Anterior cingulate cortex (tissue), 58 donors: ENCODE measurements at places on chromosomes 13 and 19.

- DNase-seq = no peak
Observed at GRCh38 chr13:25175431-25175830, 3.3 kb upstream of the AMER2 start.

- no peak for DNase-seq
Observed at GRCh38 chr13:66113882-66114526, 1116.1 kb downstream of the PCDH9 start.

GRCh38 chr13:110541526-110541920, 20.0 kb downstream of the RAB20 start:
- no peak for DNase-seq

GRCh38 chr13:102699504-102699903, 4.7 kb upstream of the METTL21C start:
- no peak for DNase-seq

GRCh38 chr19:37928527-37929286, 21.7 kb downstream of the SIPA1L3 start:
- DNase-seq = no peak

DNA sequence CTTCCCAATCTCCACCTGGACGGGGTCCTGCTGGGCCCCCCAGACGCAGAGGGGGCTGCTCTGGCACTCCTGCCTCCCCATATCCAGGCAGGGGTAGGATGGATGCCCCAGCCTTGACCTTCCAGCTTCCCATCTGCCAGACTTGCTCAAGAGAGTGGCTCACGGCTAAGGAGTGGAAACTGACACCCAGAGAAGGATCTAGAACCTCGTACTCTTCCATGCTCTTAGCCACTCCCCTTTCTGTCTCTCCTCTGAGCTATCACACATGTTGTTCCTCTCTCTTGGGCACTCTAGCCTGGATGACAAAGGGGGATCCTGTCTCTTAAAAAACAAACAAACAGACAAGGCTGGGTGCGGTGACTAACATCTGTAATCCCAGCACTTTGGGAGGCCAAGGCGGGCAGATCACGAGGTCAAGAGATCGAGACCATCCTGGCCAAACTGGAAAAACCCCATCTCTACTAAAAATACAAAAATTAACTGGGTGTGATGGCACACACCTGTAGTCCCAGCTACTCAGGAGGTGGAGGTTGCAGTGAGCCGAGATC, 12.2 kb upstream of the FUT5 start:
- no peak for DNase-seq

- DNase-seq = peak; percentile 7
Observed at GRCh38 chr19:47813304-47813994, 8.3 kb upstream of the CRX start.

DNA sequence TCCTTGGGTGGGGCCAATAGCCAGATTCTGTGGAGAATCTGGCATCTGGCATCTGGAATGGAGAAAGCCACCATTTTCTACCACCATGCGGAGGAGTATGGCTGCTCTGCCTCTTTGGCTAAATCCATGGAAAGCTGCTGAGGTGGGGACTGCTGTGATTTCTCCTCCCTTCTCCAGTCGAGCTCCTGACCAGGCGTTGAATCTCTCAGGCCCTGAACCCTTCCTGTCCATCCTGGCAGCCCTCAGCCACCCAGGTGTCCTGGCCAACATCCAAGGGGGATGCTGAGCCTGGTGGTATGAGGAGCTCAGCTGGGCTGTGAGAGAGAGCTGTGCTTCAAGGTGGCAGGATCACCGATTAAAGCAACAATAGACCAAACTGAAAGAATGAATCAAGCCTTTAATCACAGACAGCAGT, 17.4 kb upstream of the SIGLEC6 start:
- DNase-seq = no peak

GRCh38 chr19:35194012-35194984, 34.2 kb downstream of the FAM187B start:
- no peak for DNase-seq

- DNase-seq = no peak
Observed at GRCh38 chr13:21344662-21345176, 114.4 kb downstream of the ZDHHC20 start.

GRCh38 chr13:107373551-107373950, 805.6 kb upstream of the ARGLU1 start:
- DNase-seq = no peak

DNA sequence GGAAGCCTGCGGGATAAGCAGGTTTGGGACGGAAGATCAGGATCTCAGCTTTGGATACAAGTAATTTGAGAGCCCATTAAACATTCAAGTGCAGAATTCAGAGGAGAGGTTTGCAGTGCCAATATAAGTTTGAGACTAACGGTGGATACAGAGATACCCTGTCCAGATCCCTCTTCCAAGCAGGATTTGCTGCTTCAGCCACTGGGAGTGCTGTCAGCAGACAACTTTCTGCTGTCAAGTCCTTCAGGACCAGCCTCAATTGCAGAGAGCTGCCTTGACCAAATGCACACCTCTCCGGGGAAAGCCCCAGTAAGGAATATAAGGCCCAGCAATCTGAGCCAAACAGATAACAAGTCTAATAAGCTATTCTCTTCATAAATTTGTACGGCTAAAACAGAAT, 46.1 kb upstream of the ZNF780A start:
- no peak for DNase-seq

- no peak for DNase-seq
Observed at GRCh38 chr19:2240881-2241760, 4.5 kb downstream of the SF3A2 start.

DNA sequence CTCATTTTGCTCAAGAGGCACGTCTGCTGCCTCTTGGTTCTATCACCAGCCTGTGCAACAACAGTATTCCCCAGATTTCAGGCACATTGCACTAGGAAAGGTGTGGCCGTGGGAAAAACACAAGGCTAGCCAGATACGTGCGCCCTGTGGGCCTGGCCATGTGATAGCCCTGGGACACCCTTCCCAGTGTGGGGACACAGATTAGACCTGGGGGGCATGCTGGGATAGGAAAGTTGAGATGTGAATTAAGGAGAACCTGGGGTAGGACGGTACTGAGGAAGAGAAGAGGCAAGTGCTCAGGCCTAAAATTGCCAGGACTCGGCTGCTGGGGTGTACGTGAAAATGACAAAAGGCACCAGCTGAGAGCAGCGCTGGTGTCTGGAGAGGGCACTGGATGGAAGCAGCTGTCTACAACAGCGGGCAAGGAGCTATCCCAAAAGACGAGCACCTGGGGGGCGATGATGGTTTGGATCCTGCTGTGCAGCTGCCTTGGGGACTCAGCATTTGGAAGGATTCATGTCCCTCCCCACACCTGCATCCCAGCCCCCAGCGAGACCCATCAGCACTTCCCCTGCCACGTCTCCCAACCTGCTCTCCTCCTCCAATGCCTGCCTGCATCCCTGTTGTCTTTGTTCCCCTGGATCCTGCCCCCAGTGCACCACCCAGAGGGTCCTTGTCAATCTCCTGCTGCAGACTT, 54.3 kb downstream of the GGACT start:
- DNase-seq = no peak

DNA sequence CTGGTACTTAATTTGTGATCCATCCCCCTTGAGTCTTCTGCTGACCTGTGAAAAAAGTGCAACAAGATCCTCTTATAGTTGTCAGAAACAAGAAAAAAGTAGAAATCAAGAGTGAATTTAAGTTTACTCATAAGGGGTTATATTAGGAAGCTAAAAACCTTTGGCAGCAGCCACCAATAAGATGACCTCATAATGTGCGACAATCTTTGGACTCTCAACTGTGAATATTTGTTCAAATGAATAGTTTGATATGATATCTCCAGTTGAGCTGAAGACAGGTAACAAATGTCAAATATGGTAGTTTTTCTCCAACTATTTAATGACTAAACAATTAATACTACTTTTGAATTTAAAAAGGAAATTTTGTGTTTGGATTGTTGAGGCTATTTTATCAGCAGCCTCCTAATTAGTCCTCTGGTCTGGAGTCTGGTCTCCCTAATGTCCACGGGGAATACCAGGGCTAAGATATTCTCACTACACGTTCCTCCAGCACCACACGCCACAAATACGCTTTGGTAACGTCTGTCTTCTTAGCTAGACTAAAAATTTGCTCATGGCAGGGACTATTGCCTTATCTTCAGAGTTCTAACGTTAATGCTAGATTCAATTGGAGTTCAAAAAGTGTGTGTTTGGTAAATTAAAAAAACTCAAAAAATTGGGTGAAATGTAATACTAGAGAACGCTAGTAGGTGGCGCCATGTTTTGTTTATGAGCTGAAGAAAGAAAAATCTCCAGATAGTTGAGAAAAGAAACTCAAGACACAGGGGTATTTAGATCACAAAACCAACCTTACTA, 51.0 kb upstream of the PDX1 start:
- no peak for DNase-seq

- no peak for DNase-seq
Observed at GRCh38 chr19:4906963-4907362, 2.3 kb upstream of the UHRF1 start.

DNA sequence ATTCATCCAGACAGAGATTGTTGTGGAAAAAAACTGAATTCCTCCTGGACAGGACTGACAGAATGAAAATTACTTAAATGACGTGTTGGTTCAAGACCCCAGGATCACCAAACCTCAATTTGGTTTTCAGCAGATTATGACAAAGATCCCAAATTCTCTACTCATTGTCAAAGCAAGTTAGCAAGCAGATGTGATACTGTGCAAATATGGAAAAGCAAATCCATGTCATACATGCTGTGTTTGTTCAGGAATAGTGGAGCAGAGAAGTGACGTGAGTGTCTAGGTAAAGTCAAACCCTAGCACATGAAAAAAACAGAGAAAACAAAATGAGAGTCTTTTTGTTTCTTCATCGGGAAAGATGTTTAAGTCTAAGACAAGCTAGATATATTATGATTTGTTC, 169.2 kb upstream of the NBEA start:
- DNase-seq = no peak

DNA sequence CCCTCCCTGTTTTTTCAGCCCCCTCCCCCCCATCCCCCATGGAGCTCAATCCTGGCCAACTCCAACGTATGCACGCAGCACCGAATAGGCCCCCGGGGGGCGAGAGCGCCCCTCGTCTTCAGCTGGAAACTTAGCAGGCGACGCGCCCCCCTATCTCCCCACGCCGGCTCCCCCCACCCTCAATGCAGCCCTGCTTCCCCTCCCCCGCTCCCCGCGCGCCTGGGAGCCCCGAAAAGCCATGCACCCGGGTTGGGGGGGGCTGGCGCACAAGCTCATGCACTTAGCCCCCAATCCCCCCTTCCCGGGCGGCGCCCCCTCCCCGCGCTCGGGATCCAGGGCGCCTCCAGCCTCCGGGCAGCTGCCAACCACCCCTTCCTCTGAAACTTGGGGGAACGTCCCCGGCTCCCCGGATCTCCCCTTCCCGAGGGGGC, 508 bp downstream of the ZBTB7A start:
- DNase-seq = no peak

GRCh38 chr13:59641261-59641660, 522.5 kb downstream of the DIAPH3 start:
- DNase-seq = no peak

GRCh38 chr13:49561062-49561410, 24.3 kb downstream of the RCBTB1 start:
- DNase-seq = no peak

DNA sequence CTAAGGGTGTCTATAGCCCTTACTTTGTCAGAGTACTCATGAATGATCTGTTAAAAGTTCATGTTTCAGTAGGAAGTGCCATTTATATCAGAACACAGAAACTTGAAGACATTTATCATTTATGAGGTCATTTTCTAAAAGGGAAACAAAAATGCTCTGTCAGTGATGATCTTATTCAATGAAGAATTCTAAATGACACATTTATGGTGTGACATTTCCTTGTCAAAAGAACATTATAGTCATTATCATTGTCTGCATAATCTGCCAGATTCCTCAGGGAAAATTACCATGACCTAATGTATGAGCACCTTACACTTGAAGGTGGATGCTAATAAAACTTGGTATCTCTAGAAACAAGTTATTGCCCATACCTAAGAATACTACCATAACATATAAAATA, 853.8 kb upstream of the SLITRK6 start:
- DNase-seq = no peak

DNA sequence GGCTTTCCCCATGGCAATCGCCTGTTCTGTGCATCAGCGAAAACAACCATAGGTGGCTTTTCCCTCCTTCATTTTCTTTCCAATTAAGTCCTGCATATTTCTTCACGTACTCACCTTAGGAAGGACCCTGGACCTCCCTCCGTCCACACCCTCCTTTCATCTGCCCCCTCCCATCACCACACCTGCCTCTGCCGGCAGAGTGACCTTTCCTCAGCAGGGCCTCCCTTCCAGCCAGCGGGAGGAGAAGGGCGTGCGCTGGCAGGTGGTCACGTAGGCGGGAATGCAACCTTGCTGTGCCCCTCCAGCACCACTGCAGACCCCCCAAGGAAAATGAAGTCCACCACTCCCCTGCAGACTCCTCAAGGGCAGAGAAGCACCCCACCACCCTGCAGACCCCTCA, 61.1 kb downstream of the GSX1 start:
- no peak for DNase-seq

DNA sequence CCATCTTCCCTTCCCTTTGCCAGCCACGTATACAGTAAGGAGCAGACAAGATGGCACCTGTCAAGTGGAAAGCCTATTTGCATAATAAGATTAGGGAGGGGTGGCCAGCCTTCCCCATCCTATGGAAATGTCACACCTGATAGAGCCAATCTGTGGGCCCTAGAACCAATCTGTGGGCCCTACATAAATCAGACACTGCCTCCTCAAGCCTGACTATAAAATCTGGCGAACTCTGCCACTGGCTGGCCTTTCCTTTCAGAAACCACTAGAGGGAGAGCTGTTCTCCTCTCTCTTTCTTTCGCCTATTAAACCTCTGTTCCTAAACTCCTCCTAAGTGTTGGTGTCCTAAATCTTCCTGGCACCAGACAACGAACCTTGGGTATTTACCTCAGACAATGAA, 231.5 kb upstream of the KLHL1 start:
- no peak for DNase-seq

- DNase-seq = no peak
Observed at GRCh38 chr19:40822161-40822560, 23.2 kb downstream of the EGLN2 start.

DNA sequence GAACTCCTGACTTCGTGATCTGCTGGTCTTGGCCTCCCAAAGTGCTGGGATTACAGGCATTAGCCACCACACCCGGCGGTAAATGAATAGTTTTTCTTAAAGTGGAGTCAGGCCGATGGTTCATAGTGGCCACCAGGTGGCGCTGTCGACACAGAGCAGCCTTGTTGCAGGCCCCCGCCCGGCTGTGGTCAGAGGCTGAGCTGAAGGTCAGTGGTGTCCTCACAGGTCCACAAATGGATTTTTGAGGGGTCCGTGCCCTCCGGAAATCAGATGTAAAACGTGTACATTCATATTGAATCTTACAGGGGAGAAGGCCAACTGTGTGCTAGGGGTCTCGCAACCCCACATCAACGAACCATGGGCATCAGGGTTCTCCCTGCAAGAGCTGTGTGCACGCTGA, 13.4 kb upstream of the WDR18 start:
- DNase-seq = no peak

GRCh38 chr13:56861476-56861875, 279.2 kb upstream of the PRR20A start:
- no peak for DNase-seq

DNA sequence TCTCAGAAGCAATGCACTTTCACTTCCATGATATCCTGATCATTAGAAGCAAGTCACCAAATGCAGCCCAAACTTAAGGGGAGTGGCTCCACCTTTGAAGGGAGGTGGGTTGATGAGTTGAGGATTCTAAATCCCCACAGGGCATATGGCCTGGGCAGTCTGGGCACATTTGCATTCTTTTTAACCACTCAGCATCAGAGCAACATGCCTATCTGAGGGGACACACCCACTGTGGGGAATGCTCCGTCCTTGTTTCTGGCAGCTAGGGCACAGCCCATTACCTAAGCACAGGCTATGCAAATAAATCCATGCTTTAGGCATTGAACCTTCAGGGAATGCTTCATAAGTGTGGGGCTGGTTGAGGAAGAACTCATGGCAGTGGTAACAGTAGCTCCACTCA, 12.3 kb upstream of the SACS start:
- DNase-seq = no peak
